ENCODE measurements at places on chromosomes 3 and 15.

GRCh38 chr3:69406163-69406562, 20.3 kb upstream of the FRMD4B start:
- DNase-seq, result peak; percentile 62

- no peak for DNase-seq
Measured at GRCh38 chr3:124627501-124627908, 102.7 kb upstream of the UMPS start.

- no peak for DNase-seq
Measured at GRCh38 chr3:72338082-72338941, 509.9 kb downstream of the SHQ1 start.

- no peak for DNase-seq
Measured at GRCh38 chr3:156469456-156469855, 85.5 kb downstream of the SSR3 start.

- no peak for DNase-seq
Measured at GRCh38 chr15:67501836-67502461, 19.0 kb upstream of the C15orf61 start.

DNA sequence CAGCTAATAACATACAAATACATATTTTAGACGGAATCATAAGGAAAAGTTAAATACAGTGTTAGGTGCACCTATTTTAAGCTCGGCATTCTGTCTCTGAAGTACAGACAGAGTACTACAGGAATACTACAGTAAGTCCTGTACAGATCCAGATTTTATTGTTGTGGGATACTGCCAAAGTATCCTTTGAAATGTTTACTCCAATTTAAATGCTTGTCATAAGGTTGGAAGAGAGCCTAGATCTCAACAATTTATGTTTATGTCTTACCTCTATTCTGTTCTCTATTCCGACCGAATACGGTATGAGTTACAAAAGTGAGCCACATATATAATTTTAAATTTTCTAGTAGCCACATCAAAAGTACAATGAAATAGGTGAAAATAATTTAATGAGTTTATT, 25.3 kb downstream of the PLD1 start:
- DNase-seq, result no peak

GRCh38 chr3:66800941-66801545, 197.1 kb upstream of the KBTBD8 start:
- DNase-seq, result no peak

DNA sequence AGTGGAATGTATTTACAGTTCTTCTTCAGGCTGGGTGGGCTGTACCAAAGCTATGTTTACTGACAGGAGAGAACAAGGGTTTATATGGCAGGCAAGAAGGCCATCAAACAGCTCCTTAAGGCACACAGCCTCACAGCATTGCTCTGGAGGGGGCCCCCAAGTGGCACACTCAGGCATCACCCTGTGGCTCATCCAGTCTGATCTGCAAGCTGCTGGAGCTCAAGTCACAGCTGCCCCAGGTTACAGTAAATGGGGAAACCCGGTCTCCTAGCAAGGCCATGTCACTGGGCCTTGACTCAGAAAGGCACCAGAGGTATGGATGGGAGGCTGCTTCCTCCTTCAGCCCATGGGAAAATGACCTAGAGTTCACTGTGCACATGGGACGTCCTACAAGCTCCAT, 67.5 kb downstream of the TFG start:
- no peak for DNase-seq

DNA sequence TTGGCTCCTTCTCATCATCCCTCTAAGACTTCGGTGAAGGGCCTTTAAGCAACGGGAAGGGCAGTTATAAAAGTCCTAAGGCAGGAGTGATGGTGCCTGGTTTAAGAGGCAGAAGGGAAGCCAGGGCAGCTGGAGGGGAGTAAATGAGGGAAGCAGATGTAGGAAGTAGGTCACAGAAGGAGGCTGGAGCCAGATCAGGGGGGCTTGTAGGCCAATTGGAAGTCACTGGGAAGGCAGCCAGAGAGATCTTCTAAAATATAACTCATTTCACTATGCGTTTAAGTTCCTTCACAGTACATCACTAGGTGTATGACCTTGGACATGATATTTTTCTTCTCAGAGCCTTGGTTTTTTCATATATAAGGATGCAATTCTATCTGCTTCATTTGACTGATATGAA, 94.7 kb downstream of the MYH15 start:
- no peak for DNase-seq

DNA sequence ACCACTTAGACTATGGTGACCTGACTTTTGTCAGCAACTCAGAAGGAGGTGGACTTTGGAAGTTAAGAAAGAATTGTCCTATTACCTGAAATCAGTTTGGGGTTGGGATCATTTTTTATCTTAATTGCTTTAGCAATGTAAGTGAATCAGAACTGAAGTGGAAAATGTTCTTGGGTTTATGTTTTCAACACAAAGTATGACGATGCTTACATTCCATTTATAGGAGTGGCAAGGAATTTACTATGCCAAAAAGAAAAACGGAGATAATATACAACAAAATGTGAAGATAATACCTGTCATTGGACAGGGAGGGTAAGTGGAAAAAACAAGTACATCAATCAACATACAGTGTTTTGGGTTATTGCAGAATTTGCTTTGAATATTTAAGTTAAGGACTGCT, 116.1 kb downstream of the PDE8A start:
- no peak for DNase-seq

- DNase-seq, result no peak
Measured at GRCh38 chr3:25437953-25438352, 9.9 kb downstream of the RARB start.

- DNase-seq, result peak; percentile 71
Measured at GRCh38 chr3:194046995-194047645, 88.8 kb upstream of the HES1 start.

Data from left cardiac atrium (tissue), 4 donors.